Stimulated activated CD4-positive, alpha-beta T cell treated with anti-CD3 and anti-CD28 coated beads, Interleukin-15, amount 100 ng/mL, for 1 hour (primary cell): ENCODE measurements at places on chromosomes 1 and 21.

DNA sequence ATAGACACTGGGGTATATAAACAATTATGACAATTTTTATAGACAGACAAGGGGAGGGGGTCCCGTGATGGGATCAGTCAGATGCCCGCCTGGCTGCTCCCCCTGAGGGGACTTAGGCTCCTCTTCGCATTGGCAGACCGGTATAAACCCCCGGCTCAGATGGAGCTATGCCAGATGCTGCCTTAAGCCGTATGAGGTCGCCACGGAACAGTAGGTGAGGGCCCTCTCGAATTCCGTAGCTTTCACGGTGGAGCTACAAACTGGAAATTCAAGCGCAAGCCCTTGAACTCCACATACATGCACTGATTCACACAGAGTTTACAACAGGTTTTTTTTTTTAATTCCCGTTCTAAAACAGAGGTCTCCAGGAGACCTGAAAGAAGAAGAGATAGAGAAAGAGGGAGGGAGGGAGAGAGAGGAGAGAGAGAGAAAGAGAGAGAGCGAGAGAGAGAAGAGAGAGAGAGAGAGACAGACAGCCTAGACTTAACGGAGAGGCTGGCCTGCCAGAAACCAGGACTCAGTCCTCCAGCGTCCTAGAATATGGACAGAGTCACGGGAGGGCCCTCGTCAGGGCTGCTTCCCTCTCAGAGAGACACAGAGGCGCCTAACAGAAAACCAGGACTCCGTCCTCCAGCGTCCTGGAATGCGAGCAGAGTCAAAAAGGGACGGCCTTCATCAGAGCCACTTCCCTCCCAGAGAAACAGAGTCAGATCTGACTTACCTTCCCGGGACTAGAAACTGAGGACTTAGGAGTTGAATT, 24.4 kb upstream of the TMEM54 start:
- DNase-seq, result no peak

DNA sequence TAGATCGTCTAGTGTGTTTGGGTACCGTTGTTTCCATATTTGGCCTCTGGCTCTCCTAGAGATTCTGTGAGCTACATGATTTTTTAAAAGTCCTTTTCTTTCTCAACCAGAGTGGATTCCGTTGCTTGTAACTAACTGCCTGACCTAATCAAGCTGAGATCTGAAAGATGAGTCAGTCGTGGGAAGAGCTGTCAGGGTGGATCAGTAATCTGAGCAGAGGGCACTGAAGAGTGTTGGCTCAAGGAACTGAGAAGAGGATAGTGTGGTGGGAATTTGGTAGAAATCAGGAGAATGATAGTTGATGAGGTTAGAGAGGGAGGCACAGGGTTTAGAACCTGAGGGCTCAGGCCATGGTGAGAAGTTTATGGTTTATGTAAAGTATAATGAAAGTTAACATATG, 52.2 kb downstream of the TRAF5 start:
- DNase-seq, result no peak

DNA sequence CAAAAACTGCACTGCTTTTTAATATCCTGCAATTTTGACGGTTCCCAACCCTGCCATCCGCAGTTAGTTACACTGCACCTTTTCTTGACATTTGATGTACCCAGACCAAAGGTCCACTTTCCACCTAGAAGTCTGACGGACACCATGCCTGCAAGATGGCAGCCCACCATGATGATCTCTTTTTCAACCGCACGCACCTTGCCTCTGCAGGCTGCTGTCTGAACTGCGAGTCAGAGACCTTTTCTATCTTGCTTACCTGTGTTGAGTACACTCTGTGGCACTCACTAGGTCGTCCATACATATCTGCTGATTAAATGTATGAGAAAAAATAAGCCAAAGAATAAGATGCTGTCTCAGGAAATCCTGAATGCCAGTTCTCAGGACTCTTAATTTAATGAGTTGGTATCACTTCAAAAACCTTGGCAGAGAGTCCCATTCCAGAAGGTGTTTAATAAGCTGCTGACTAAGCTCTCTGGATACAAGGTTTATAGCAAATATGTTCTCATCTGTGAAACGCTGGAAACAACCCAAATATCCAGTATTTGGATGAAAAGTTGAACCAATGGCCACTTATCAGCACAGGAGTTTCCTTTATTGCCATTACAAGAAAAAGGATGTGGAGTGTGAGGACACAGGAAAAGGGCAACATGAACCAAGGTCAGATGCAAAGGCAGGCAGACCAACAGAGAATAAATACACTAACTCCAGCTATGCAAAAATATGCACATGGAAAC, 37.9 kb downstream of the GNG12 start:
- DNase-seq, result no peak

DNA sequence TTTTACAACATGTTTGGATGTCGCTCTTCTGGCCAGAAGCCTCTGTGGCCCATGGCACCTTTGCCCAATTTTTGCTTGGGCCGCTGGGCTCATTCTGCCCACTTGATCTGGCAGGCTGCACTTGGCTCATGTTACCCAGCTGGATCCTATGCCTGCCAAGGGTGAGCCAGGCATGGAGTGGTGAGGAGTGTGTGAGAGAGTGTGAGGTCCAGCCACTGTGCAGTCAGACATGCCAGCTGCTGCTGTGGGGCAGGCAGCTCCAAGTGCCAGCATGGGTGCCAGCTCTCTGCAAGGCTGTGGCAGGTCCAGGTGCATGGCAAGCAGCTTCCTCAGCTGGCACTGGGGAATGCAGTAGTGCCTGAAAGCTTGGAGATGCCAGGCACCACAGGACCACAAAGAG, 71.0 kb downstream of the EBNA1BP2 start:
- no peak for DNase-seq

GRCh38 chr1:55427606-55428005, 212.4 kb upstream of the USP24 start:
- DNase-seq, result no peak

DNA sequence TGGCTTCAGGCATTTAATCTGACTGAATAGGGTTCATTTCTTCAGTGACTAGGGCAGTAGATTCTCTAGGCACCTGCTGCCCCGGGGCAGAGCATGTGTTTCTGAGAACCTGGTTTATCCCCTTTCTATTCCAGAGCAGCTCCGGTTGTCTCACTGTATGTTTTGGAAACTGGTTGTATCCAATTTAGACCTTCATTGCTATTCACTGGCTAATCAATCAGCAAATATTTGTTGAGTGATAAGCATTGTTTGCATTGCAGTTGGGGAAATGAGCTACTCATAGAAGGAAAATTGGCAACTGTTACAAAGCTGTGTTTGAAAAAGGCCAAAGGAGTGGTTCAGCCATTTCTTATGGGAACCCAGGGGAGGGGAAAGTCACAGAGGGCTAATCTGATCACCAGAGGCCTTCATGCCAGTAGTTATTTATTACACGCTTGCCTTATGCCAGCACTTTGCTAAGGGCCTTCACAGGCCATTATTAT, 2.9 kb downstream of the QSOX1 start:
- no peak for DNase-seq

DNA sequence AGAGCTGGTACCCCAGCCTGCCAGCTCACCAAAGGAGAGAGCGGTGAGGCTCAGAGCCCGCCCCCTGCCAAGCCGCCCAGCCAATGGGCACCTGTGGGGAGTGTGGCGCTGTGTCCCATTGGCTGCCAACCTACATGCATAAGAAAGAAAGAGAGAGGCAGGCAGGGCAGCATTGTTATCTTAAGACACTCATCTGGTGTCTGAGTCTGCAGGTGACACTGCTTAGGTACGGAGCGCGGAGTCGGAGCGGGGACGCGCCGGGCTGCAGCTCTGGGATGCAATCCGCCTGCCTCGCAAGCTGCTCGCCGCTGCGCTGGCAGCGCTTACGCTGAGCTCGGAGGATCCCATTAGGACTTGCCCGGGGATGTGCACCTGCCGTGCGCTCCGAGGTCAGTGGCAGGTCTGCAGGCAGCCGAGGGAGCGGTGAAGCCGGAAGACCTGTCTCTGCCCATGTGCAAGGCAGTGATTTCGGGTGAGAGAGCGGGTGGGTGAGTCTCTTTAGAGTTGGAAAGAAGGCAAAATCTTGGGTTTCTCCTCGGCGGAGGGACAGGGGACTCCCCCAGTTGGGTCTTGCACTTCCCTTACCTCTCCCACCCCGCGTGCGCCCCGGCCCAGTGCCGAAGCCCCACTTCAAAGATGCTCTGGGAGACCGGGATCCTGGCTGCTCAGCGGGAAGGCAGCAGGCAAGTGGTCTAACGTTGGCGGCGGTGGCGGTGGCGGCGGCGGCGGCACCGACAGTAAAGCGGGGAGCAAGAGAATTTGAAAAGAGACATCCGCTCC, at the start of gene BRINP2:
TSS of gene BRINP2 (plus strand) at position 203 of the 780 bp plus-strand sequence. CDS start 58,919 bp downstream, outside the sequence.
- DNase-seq, result no peak

- DNase-seq, result no peak
Observed at GRCh38 chr1:158681606-158682005, 4.9 kb downstream of the SPTA1 start.

DNA sequence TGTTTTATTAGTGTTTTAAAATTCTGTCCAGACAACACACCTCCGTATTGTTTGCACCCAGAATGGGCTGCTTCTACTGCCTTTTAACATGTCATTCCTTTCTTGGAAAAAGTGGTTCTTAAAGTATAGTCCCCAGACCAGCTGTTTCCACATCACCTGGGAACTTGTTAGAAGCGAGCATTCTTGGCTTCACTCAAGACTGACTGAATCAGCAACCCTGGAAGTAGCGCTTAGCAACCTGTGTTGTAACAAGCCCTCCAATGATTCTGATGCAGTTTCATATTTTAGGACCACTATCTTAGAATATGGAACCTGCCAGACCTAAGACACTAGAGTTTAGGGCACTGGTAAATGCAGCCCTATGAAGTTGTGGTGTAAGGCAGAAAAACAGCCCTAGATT, 6.0 kb upstream of the PPIE start:
- DNase-seq, result no peak

DNA sequence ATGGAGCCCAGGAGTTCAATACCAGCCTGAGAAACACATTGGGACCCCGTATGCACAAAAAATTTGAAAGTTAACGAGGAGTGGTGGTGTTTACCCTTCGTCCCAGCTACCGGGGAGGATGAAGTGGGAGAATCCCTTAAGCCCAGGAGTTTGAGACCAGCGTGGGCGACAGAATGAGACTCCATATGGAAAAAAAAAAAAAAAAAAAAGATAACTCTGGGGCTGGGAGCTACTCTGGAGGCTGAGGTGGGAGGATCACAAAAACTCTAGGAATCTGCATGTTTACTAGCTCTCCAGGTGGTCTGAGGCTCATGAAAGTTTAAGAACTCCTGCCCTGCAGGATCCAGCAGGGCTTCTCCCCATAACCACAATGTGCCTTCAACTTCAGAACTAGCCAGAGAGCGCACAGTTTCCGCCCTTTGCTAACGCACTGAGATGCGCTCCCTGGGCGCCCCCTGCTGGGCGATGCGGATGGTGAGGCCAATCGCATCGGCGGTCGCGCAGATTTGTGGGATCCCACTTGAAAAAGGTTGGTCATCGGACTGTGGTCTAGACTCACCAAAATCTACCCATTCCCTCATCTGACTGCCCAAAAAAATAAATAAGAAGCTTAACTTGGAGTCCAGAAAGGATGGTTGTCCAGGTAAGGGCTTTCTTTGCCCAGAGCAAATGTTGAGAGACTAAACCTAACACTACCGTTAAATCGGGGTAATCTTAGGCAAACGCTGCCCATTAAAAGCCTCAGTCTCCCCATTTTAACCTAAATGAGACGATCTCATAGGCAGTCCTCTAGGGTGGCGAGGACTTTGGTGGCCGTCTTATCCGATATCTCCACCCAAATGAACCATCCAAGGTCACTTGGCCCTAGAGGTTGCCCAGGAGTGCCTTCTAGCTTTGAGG, 8.8 kb downstream of the ZNF683 start:
- peak; percentile 73 for DNase-seq

DNA sequence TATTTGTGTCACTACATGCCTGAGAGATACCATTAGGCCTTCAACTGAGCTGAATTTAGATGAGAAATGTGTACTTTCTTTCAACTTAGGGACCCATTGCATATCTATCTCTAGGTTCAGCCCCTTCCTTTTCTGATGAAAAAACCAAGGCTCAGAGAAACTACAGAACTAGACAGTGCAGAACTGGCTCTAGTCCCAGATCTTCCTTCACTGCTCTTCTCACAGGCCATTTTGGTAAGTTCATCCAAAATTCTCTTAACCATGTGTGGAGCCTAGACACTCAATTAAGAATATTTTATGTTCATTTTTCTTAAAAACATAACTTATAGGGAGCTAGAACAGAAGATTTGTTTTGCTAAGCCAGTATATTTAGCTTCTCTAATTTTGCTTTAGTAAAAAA, 128.9 kb downstream of the ASTN1 start:
- DNase-seq, result no peak

DNA sequence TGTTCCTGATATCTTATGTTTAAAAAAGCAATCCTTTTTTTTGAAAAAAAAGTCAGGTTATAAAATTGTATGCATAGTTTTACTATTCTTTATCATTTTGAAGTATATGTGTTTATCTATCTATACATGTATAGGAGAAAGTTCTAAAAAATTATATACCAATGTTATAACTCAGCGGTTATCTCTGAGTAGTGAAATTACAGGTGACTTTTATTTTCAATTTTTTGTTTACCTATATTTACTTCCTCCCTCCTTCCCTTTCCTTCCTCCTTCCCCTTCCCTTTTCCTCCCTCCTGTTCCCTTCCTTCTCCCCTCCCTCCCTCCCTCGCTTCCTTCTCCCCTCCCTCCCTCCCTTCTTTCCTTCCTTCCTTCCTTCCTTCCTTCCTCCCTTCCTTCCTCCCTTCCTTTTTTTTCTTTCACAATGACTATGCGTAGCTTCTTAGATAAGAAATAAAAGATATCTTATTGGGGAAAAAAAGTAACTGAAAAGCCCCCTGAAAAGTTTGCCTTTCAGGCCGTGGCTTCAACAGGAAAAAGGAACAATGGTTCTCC, 77.1 kb downstream of the ABCA4 start:
- DNase-seq, result no peak

GRCh38 chr1:155009221-155009711, 6.7 kb downstream of the ZBTB7B start:
- DNase-seq, result no peak
